CD4-positive, alpha-beta T cell treated with Interleukin-21 for 1 hour (primary cell): ENCODE measurements at places on chromosomes 13 and 19.

DNA sequence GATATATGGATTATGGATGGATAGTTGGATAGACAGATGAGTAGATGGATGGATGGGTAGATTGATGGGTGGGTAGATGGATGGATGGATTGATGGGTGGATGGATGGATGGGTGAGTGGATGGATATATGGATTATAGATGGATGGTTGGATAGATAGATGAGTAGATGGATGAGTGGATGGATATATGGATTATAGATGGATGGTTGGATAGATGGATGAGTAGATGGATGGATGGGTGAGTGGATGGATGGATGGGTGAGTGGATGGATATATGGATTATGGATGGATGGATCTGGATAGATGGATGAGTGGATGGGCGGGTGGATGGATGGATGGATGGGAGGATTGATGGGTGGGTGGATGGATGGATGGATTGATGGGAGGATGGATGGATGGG is 36.4 kb upstream of the TNFAIP8L1 start:
- no peak for DNase-seq

DNA sequence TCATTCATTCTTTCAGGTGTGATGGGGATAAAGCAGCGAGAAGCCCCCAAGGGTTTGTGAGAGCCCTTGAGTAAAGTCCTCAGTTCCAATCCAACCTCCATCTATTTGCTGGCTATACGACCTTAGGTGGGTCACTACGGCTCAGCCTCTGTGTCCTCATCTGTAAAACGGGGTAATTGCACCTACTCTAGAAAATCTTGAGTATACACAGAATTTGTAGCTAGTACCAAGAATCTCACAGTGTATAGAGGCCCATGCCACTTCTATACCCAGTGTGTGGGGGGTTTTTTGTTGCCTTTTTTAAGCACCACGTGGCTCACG is 406 bp upstream of the DNMT1 start:
- no peak for DNase-seq

DNA sequence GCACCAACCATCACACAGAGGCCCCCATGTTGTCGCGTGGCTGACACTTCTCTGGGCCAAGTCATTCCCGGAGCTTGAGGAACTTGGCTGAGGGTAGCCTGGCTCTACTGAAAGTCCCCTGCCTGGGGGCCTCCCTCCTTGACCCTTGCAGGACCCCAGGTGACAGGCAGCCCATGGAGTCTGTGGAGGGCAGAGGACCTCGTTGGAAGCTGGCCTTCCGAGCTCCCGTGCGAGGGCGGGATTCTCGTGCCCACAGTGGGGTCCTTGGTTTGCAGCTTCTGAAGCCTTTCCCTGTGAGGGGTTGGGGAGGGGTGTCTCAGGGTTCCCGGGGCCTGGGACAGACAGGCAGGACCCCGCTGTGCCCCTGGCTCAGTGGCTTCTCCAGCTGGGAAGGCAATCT is 16.4 kb downstream of the NMRK2 start:
- no peak for DNase-seq

DNA sequence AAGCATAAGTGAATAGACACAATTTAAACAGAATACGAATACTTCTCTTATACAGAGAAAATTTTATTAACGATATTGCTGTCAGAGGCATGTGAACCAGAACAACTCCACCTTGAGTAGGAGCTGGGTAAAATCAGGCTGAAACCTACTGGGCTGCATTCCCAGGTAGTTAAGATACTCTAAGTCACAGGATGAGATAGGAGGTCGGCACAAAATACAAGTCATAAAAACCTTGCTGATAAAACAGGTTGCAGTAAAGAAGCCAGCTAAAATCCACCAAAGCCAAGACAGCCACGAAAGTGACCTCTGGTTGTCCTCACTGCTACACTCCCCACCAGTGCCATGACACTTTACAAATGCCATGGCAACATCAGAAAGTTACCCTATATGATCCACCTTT is 49.2 kb upstream of the TRPC4 start:
- DNase-seq = no peak

- DNase-seq = no peak
These were observed 97.3 kb downstream of the AKAP11 start for GRCh38 chr13:42369071-42369797.

- no peak for DNase-seq
These were observed 379.2 kb upstream of the MIR17HG start for GRCh38 chr13:90968166-90968904.
